Eye (tissue), 1 donor: ENCODE measurements at places on chromosomes 2 and 18.

GRCh38 chr2:211724933-211725332 is 813.7 kb downstream of the ERBB4 start:
- no peak for DNase-seq

- no peak for DNase-seq
These were observed 1313.2 kb upstream of the NRXN1 start for GRCh38 chr2:52345082-52345481.

DNA sequence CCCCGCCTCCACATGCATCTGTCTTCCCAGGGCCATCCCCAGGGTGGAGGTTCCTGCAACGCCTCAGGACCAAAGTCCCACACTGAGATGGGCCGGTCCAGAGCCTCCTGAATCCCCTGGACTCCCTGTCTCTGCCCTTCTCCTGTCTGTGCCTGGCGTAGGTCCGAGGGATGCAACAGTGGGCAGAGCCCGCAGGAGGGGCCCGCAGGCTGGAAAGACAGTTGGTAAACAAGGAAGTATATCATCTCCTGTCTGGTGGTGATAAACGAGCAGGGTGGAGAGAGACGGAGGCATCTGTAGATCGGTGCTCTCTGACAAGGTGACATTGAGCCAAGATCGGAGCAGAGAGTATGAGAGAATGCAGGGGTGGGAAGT is 72.6 kb upstream of the RAB6C start:
- DNase-seq: no peak

DNA sequence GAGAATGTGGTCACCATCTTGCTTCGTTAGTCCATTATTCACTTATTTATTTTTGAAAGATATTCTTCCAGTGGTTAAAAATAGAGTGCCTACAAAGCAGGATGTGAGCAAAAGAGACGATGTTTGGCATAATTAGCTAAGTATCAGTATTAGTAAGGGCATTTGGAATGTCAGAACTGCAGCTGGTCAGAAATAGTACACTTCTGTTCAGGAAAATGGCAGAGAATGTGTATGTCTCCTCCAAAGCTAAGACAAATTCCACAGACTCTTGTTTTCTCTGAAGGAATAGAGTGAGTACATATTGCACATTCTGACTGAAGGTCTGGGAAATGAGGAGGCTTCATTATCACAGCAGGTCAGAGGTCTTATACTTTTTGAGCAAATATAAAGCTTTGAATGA is 209.0 kb downstream of the L3MBTL4 start:
- no peak for DNase-seq

DNA sequence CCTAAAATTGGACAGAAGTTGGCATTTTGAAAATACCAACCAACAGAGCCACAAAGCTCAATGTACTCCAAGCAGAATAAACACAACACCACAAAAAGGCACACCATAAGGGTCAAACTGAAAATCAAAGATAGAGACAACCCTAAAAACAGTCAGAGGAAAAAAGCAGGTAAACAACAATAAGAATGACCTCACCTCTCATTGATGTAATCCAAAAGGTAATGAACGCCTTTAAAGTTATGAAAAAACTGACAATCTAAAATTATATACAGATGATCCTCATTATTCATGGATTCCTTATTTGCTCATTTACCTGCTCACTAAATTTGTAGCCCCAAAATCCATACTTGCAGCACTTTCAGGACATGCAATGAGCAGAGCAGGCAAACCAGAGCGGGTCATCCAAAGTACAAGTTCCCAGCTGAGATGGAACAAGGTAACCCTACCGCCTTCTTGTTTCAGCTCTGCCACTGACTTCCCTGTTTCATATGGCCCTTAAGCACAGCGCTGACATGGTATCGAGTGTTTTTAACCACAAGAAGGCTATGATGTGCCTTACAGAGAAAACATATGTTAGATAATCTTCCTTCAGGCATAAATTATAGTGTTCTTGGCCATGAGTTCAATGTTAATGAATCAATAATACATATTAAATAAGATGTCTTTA is 17.0 kb downstream of the RTN4 start:
- DNase-seq: no peak

DNA sequence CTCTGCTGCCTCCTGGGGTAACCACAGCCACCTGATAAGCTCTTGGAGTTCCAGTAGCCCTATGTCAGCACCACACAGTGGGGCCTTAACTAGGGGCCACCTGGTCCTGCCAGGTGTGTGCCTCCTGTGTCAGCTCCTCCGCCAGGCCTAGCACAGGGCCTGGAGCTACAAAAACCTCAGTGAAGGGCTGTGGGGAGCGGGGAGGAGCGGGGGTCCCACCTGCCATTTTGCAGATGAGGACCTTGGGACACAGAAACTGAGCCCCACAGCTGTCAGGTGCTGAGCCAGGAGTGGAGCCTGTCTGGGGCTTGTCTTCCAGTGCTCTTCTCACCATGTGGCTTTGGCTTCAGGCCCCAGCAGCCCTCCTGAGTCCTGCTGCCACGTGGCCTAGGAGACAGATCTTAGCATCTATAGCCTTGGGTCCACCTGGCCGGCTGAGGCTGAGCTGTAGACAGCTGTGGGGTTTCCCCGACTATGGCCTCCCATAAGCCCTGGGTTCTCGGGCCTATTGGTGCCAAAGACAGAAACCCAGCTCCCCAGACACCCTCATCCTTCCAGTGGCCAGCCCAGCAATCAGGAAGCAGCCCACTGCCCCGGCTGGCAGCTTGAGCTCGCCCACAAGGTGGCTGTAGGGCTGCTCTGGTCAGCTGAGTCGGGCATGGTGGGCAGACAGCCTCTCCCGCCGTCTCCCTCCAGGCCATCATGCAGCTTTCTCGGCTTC is 104.5 kb upstream of the MCFD2 start:
- DNase-seq: no peak
